ENCODE measurements at places on chromosomes 2 and 18.

DNA sequence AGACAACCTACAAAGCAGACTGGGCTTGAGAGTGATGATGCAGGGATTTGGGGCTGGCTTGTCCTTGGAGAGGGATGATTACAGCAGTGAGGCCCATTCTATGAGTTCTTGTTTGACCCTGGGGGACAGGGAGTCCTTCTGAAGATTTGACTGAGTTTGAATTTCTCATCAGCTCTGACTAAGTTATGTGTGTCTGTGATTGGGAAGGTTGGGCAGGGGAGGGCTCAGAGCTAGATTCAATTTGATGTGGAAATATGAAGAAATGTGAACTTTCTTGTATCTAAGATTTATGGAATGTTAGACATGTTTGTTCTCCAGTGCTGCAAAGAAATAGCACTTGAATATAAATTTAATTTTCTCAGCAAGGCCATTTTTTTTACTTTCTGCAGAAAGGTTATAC is 19.9 kb upstream of the IL1R2 start:
- DNase-seq: no peak

DNA sequence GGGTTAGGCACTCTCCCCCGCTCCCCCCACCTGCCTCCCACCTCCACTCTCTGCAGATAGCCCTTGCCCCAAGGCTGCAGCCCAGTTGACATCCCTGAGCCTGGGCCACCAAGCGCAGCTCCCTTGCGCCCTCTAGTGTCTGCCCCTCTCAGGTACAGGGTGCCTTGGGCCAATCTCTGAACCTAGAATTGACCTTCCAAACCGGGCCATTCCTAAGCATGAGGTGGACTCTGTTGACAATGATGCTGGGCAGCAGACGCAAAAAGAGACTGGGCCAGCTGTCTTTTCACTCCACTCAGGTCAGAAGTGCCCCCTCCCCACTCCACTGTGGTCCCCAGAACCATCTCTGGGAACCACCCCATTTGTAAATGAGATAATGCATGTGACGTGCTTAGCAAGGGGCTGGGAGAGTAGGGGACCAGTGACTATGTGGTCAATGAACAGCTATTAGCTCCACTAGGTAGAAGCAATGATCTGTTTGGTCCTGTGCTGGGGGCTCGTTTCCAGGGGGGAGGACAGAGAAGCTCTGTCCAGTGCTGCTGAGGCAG is 43.3 kb upstream of the PLB1 start:
- DNase-seq: peak; percentile 73

DNA sequence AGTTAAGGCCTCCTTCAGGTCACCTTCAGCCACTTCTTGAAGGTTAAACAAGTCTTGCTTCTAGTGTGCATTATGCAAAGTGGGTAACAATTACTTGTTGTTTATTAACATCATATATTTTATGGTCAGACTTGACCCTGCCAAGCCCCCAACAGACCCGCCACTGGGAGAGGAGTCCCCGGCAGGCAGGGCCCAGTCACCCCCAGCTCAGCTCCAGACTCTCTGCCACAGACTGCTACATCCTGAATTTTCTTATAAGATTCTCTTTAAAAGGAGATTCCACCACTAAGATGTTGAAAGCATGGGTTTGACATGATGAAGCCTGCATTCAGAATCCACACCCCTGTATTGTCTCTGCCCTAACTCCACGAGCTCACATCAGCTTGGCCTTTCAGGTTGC is 174.3 kb upstream of the ARL4C start:
- DNase-seq: no peak

- DNase-seq: no peak
These were observed 300.8 kb downstream of the BCL11A start for GRCh38 chr2:60252581-60253150.

DNA sequence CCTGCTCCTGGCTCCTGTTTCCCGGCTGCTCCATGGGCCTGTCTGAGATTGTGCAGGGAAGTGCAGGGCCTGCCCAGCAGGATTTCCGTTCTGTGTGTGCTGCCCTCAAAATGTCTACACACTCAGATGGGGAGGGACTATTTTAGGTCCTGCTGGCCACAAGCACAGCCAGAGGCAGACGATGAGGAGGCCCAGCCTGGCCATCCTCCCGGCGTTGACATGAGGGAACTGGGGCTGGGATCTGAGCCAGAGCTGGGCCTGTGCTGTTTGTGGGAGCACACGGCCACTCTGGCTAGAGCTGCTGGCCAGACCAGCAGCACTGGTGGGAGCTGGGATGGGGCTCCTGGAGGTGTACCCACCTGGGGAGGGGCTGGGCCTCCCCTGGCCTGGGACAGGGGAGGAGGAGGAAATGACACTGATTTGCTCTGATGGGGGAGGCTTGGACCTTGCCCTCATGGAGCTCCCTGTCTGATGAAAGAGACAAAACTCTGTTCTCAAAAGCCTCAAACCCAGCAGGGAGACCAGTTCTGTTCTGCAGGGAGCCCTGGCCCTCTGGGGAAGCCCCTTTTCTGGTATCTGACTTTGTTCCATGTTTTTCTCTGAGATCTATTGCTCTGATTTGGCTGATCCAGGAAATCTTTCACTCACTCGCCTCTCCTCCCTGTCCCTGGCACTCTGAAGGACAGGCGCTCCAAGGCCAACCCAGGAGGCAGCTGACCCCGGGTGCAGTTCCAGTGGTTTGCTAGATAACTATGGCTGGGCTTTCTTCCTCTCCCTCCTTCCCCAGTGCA is 161.8 kb downstream of the DYSF start:
- DNase-seq: no peak

DNA sequence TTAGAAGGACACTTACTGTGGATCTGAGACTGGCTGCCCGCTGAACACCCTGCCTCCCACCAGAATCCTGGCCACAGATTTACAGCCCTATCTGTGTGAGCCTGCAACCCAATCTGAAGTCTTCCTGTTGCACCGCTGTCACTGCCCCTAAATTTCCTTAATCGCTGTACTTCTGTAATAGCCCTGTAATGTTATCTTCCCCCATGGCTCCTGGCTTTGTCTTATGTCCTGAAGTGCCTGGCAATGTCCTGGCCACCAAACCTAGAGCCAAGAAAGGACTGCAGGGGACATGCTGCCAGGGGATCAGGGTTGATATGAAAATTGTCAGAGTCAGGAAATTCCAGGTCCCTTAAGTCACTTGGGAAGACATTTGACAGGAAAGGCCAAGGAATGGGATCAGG is 52.7 kb downstream of the FHOD3 start:
- no peak for DNase-seq

DNA sequence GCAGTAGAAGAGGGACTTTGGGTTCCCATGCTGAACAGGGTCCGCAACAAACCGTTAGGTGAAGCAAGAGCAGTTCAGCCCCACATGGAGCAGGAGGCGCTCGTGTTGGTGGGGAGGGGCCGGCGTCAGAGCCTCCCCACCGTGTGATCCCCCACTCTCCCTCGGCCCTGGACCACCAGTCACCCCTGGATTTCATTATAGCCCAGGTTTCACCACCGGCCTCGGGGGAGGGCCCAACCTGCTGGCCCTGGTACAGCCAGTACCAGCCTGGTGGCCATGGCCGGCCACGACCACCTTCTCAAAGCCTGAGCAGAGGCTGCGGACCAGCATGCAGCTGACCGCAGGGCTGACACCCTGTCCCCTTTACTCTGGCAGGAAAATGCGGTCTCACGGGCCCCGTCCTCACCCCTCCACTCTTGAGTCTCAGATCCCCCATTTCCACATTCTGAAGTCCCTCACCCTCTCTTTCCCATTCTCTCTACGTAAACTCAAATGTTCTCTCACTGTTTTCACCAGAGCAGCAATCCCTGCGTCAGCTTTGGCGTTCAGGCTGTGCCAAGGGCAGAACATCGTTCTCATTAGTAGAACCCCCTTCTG is 8.6 kb downstream of the MLPH start:
- no peak for DNase-seq

- DNase-seq: peak; percentile 70
These were observed 8.8 kb downstream of the GKN2 start for GRCh38 chr2:68943581-68944568.

DNA sequence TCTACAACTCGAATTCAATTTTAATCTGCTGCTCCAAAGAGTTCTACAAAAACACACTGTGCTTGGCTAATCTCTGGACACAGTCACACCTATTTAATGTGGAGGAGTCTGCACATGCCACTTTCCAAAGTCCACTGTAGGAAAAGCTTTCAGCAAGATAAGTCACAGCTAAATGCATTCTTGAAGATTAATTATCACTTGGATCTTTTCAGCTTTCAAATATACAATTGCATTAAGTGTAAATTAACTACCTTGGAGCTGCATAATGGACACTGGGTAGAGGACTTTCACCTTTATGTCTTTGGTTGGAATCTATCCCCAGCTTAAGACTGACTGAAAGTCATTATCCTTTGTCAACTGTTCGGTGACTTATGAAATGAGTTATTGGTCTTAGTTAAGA is 565.1 kb downstream of the PIK3C3 start:
- DNase-seq: no peak

DNA sequence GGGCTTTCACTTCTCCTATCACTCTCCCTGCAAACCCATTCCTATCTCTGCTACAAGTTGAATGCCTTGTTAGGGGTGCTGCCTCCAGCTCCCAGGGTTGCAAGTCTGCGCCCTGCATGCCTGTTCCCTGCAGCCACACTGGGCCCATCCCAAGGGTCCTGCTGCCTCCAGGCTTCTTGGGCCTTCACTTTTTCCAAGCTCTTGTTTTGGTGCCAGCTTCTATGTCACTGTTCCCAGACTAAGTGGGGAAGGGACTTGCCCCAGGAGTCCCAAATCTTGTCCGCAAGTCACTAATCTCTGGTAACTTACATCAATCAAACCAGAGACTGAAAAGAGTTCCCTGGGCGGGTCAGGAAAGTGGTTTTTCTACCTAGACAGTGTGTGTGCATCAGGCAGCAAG is 65.4 kb downstream of the ZCCHC2 start:
- no peak for DNase-seq

DNA sequence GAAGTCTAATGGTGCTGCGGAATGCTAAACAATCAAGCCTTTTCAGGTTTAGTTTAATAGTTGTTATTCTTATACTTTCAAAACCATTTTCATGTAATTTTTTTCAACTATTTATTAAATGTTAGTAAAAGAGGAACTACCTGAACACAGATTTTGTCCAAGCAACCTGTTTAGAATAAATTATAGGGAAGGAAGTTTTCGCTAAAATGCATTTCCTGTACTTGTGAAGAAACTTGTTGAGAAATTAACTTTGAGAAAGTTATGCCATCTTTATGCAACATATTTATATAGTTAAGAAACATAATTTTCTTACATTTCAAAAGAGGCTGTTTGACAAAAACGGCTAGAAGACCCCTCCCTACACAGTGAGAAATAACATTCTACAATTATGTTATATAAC is 16.6 kb downstream of the MAP4K4 start:
- no peak for DNase-seq

GRCh38 chr18:34871435-34871834 is 161.3 kb downstream of the DTNA start:
- no peak for DNase-seq

DNA sequence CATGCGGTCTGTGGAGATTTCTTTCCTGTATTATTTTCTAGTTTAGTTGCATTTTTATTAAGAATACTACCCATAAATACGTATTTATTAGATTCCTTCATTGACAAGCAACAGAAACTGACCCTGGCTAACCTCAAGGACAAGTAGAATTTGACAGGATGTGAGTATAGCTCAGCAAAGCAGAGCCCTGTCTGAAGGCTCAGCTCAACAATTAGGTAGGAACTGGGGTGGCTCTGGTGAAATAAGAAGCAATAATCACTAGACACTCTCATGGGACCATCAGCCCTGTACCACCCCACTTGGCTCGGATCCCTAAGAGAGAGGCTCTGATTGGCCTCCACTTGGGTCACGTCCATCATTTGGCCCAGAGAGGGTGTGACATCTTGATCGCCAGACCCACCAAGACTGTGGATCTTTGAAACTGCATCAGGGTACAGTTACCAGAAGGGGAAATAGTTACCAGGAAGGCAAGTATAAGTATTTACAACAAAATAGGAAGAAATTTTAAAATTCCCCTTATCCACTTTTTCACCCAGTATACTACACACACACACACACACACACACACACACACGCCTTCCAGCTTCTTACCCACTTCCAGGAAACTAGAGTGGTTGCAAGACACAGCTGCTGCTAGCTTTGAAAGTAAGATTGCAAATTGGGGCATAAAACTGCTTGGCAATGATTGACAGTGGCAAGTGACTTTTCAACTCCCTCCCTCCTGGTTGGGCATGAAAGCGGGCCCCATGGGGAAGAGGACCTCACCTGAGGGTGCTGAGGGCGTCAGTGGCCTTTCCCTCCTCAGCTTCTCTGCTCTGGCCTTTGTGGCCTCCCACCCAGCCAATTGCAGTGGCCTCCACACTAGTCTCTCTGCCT is 41.8 kb downstream of the KCTD18 start:
- DNase-seq: peak; percentile 62

- no peak for DNase-seq
These were observed 49.0 kb downstream of the UGP2 start for GRCh38 chr2:63890678-63891077.

DNA sequence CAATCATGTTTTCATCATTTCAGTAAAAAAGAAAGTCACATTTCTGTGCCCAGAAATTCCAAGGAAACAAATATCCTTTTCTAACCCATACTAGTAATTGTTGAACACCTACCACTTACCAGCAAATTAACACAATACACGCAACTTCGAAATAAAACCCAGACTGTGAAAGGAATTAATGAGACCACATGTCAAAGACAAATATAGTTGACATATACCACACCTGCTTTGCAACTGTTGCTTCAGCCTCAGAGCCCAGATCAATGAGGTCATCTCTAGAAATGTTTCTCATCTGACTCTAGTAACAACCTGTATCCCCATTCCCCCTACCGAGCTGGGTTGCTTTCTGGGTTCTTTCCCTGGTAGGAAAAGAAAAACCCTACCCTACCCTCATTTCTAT is 52.6 kb downstream of the TRIP12 start:
- DNase-seq: no peak

DNA sequence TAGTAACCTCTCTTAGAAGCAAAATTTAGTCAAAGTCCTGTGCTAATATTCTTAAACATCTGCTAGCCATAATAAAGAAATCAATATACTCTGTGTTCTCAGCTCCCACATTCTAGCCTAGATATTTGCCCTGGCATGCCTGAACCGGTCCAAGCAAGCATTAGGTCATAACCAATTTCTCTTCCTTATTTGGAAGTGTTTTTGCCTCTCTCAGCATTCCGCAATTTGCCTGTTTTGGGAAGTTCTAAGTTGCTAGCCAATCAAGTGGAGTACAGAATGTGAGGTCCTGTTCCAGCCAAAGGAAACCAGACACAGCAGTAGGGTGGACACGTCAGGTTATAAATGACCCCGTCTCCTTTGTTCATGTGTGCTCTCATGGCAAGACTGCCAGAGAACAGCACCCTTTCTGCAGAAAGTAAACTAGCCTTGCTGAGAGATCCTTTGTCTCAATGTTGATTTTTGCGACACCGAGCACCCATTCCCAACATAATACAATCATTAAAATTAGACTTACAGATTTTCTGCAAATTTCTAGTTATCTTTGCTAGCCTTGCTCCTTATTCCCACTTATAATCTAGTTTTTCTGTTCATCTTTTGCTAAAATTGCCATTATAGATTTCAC is 13.0 kb upstream of the SULT1C4 start:
- no peak for DNase-seq

- no peak for DNase-seq
These were observed 167.4 kb downstream of the THSD7B start for GRCh38 chr2:136932700-136933099.

GRCh38 chr2:69644506-69644979 is 1.0 kb upstream of the AAK1 start:
- no peak for DNase-seq

GRCh38 chr2:32632089-32632488 is 4.2 kb downstream of the TTC27 start:
- no peak for DNase-seq
